ENCODE measurements at places on chromosomes 13 and 19. TPM values are rescaled to one million over a fixed set of nuclear protein-coding genes. Genes with fewer than 3 reads are reported as not detected.
A peak's percentile ranks its signal among the peaks of the same experiment; 100 is the strongest.

The CDADC1 gene
- total RNA-seq = 12.5 TPM

The CTXN1 gene
- 57.8 TPM for total RNA-seq

The RPL21 gene
- total RNA-seq = 949 TPM

The ATP4B gene
- total RNA-seq = 26.7 TPM

The HCST gene
- total RNA-seq = 1.3 TPM

The RAB3D gene
- 77.5 TPM for total RNA-seq

DNA sequence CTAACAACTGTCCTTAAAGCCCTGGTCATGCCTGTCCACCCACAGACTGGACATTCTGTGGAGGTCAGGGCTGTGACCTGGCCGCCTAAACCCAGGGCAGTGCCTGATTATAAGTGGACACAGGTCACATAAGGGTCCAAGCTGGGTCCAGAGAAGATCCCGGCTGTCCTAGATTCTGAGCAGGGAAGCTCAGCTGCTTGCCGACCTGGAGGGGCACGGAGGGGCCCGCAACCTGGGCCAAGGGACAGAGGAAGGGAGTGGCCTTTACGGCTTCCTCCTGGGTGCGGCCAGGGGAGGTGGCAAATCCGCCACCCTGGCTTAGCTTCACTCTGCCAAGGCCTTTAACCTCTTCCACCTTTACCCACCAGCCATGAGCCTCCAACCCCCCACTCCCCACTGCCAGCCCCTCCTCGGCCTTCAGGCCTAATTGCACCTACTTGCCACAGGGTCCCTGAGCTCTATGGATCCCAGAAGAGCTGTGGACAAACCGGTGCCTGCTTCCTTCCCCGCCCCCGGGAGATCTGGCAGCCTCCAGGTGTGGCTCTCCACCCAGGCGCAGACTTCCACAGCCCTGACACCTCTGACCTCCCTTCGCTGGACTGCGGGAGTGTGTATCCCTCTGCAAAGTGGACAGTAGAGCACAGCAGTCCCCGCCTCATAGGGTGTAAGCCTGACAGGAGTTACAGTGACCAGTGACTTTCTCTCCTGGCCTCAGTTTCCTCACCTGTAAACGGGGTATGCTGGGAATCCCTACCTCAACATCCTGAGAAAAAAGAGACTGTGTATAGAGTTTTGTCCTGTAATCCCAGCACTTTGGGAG lies 1.7 kb downstream of the CD320 start:
- DNase-seq = peak; percentile 66
- H3K4me1 ChIP-seq = peaks cover 13% of the 10 kb centered on the region
- peak overlapping the region; percentile 95 for H3K4me3 ChIP-seq
- peaks cover 3% of the 10 kb centered on the region for H3K36me3 ChIP-seq
- no peak overlapping the region for H3K27ac ChIP-seq

DNA sequence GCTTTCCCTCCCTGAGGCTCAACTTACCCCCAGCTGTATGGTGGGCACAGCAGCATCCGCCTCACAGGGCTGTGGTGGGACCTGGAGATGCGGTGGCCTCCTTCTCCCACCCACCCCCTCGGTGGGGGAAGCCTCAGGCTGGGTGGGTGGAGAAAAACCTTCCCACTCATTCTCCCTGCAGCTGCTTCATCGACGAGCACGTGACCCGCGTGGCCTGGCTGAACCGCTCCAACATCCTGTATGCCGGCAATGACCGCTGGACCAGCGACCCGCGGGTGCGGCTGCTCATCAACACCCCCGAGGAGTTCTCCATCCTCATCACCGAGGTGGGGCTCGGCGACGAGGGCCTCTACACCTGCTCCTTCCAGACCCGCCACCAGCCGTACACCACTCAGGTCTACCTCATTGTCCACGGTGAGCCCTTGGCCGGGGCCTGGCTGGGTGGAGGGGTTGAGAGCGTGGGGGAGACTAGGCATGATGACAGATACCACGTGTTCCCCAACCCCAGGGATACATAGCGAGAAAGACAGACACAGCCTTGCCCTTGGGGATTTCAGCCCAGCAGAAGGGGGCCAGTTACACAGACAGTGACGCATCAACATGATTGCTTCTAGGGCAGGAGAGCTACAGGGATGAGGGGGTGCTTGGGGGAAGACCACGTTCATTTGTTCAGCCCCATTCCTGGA lies 12.2 kb downstream of the IGLON5 start:
- H3K36me3 ChIP-seq = no peaks in the 10 kb centered on the region
- peaks cover 15% of the 10 kb centered on the region for H3K4me1 ChIP-seq
- H3K27me3 ChIP-seq = peaks cover 8% of the 10 kb centered on the region
- no peak overlapping the region for H3K4me3 ChIP-seq

GRCh38 chr19:3890591-3890990 lies 10.1 kb downstream of the ATCAY start:
- H3K4me1 ChIP-seq = no peaks in the 10 kb centered on the region
- H3K27me3 ChIP-seq = no peaks in the 10 kb centered on the region
- no peaks in the 10 kb centered on the region for H3K36me3 ChIP-seq

GRCh38 chr19:6023085-6023682 lies 45.2 kb upstream of the RANBP3 start:
- no peak overlapping the region for H3K4me3 ChIP-seq
- H3K27ac ChIP-seq = no peak overlapping the region

GRCh38 chr19:38455031-38455430 lies 21.5 kb downstream of the RYR1 start:
- H3K36me3 ChIP-seq = no peaks in the 10 kb centered on the region
- H3K27ac ChIP-seq = no peak overlapping the region
- no peaks in the 10 kb centered on the region for H3K27me3 ChIP-seq

DNA sequence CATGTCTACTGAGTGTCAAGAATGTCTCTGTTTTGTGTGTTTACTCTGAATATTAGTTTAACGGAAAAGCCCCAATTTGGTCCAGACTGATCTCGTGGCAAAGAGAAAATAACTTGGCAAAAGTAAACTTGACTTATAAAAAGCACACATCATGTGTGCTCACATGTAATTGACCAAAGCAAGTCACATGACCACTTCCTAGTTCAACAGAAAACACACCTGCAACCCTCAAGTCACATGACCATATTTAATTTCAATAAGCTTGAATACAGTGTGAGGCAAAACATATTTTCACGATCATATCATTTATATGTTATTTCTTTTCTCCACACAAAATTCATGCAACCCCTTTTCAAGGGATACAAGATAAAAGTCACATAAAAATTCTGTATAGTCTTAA lies 662.4 kb downstream of the SLITRK1 start:
- H3K27me3 ChIP-seq = no peaks in the 10 kb centered on the region
- H3K36me3 ChIP-seq = no peaks in the 10 kb centered on the region
- no peak overlapping the region for H3K27ac ChIP-seq
- DNase-seq = no peak
- no peaks in the 10 kb centered on the region for H3K4me1 ChIP-seq

DNA sequence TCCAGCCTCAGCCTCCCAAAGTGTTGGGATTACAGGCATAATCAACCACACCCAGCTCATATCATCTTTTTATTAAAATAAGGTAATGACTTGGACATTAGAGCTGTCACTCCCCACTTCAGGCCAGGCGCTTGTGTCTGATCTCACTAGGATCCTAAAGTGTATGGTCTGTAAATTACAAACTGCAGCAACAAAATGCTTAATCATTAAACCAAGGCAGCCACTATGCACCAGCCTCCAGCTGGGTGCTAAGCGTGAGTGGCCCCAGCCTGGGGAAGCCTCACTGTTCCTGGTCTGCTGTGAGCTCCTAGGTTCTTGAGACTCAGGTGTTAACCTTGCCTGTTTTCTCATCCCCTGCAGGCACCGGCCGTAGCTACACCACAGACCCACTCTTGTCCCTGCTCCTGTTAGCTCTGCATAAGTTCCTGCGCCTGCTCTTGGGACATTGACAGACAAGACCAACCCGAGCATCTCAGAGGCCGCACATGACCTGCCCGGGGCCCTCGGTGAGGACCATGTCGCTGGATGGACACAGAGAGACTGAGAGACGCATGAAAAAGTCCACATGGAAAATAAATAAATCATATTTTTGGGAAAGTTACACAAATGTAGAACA lies 37.8 kb downstream of the VSTM2B start:
- H3K36me3 ChIP-seq = no peaks in the 10 kb centered on the region
- H3K27me3 ChIP-seq = peaks cover 42% of the 10 kb centered on the region
- H3K4me1 ChIP-seq = no peaks in the 10 kb centered on the region
- H3K27ac ChIP-seq = no peak overlapping the region
- no peak overlapping the region for H3K4me3 ChIP-seq

- no peaks in the 10 kb centered on the region for H3K36me3 ChIP-seq
- no peak overlapping the region for H3K27ac ChIP-seq
- H3K27me3 ChIP-seq = no peaks in the 10 kb centered on the region
- no peak for DNase-seq
- H3K4me1 ChIP-seq = no peaks in the 10 kb centered on the region
These were observed 79.9 kb upstream of the GPC6 start for GRCh38 chr13:93146584-93147297.

DNA sequence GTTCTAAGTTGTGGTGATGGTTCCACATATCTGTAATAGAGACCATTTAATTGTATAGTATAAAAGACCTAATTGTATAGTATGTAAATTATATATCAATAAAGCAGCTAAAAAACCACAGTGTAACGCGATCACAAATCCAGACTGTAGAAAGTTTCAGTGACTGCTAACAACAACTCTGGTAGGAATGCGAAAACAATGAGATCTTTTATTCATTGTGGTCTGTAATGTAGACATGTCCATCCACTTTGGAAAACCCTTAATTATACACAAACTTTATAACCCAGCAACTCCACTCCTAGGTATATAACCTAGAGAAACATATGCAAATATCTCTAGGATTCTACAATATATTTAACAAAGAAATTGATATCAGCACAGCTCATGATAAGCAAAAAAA lies 549.5 kb downstream of the SLITRK1 start:
- no peaks in the 10 kb centered on the region for H3K4me1 ChIP-seq
- H3K27me3 ChIP-seq = no peaks in the 10 kb centered on the region
- H3K4me3 ChIP-seq = no peak overlapping the region
- no peak overlapping the region for H3K27ac ChIP-seq
- H3K36me3 ChIP-seq = no peaks in the 10 kb centered on the region

- H3K27ac ChIP-seq = no peak overlapping the region
- no peak overlapping the region for H3K4me3 ChIP-seq
- peaks cover 16% of the 10 kb centered on the region for H3K27me3 ChIP-seq
- H3K4me1 ChIP-seq = peaks cover 13% of the 10 kb centered on the region
These were observed 22.7 kb downstream of the HPN start for GRCh38 chr19:35063940-35064818.

DNA sequence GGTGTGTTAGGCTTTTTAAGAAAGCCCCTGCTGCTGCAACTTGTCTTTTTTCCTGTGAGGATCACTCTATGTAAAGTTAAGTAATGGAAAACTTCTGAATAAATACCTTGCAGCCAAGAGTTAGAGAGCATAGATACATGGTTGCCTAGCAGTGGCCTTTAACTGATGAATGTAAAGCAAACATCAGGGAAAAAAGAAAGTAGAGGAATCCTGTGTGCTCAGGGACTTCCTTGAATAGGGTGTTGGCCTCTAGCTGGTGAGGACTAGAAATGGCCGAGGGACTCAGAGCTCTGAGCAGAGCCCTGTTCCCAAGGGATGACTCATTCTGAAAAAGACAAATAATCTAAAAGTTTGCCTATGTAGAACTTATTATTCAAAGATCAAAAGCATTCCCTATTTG lies 135.7 kb downstream of the MIPEP start:
- peak overlapping the region; percentile 31 for H3K4me3 ChIP-seq
- peaks cover 43% of the 10 kb centered on the region for H3K4me1 ChIP-seq
- DNase-seq = no peak
- peak overlapping the region; percentile 85 for H3K27ac ChIP-seq
- no peaks in the 10 kb centered on the region for H3K27me3 ChIP-seq

DNA sequence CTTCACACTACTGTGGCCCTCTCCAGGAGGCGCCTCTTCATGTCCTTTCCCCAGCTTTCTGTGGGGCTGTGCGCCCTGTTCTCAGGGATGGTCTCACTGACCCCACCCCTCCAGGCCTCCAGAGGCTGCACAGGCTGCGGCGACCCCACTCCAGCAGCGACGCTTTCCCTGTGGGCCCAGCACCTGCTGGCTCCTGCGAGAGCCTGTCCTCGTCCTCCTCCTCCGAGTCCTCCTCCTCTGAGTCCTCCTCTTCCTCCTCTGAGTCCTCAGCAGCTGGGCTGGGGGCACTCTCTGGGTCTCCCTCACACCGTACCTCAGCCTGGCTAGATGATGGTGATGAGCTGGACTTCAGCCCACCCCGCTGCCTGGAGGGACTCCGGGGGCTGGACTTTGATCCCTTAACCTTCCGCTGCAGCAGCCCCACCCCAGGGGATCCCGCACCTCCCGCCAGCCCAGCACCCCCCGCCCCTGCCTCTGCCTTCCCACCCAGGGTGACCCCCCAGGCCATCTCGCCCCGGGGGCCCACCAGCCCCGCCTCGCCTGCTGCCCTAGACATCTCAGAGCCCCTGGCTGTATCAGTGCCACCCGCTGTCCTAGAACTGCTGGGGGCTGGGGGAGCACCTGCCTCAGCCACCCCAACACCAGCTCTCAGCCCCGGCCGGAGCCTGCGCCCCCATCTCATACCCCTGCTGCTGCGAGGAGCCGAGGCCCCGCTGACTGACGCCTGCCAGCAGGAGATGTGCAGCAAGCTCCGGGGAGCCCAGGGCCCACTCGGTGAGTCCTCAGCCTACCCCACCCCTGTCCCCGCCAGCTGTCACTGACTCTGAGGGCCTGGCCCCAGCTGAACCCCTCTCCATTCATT lies 11.2 kb downstream of the ARHGAP33 start:
- no peak overlapping the region for H3K27ac ChIP-seq
- H3K27me3 ChIP-seq = no peaks in the 10 kb centered on the region
- DNase-seq = no peak
- H3K36me3 ChIP-seq = peaks cover 6% of the 10 kb centered on the region
- H3K4me1 ChIP-seq = no peaks in the 10 kb centered on the region
- H3K4me3 ChIP-seq = no peak overlapping the region

GRCh38 chr13:113842336-113843062 lies 21.4 kb downstream of the GAS6 start:
- H3K4me1 ChIP-seq = peaks cover 13% of the 10 kb centered on the region
- DNase-seq = no peak
- no peak overlapping the region for H3K4me3 ChIP-seq
- H3K27ac ChIP-seq = peak overlapping the region; percentile 76
- H3K27me3 ChIP-seq = no peaks in the 10 kb centered on the region

DNA sequence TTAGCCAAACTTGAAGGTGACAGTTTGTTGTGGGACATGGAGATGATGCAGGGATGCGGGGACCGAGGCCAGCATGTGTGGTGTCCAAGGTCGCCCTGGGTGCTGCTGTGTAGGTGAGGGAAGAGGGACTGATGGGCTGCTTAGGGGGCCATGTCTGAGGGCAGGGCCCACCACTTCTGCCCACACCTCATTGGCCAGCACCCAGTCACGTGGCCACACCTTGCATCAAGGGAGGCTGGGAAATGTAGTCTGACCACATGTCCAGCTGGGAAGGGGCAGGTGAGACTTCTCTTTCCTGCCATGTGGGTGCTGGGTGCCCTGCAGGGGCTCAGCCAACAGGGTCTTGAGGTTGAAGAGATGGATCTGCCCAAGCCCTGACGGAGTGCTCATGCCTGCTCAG lies 88.9 kb downstream of the KDM4B start:
- no peak overlapping the region for H3K27ac ChIP-seq
- no peaks in the 10 kb centered on the region for H3K4me1 ChIP-seq
- H3K4me3 ChIP-seq = no peak overlapping the region
- no peaks in the 10 kb centered on the region for H3K27me3 ChIP-seq
- no peak for DNase-seq
- H3K36me3 ChIP-seq = peaks cover 23% of the 10 kb centered on the region

- H3K4me1 ChIP-seq = no peaks in the 10 kb centered on the region
- H3K27ac ChIP-seq = no peak overlapping the region
- no peaks in the 10 kb centered on the region for H3K36me3 ChIP-seq
- H3K27me3 ChIP-seq = no peaks in the 10 kb centered on the region
- H3K4me3 ChIP-seq = no peak overlapping the region
- DNase-seq = no peak
These were observed 240.9 kb downstream of the LIG4 start for GRCh38 chr13:107974409-107974808.

- no peak for DNase-seq
- H3K27me3 ChIP-seq = no peaks in the 10 kb centered on the region
- H3K4me3 ChIP-seq = peak overlapping the region; percentile 84
- peaks cover 37% of the 10 kb centered on the region for H3K36me3 ChIP-seq
These were observed 7.3 kb downstream of the IRS2 start for GRCh38 chr13:109779074-109779473.
